ENCODE measurements at places on chromosomes 7 and 10.

- DNase-seq = no peak
Observed at GRCh38 chr10:113303544-113304146, 249.2 kb upstream of the HABP2 start.

GRCh38 chr7:134476044-134476443 is 17.1 kb upstream of the AKR1B1 start:
- DNase-seq = no peak

GRCh38 chr10:50992356-50992901 is 81.9 kb upstream of the PRKG1 start:
- DNase-seq = peak; percentile 13

DNA sequence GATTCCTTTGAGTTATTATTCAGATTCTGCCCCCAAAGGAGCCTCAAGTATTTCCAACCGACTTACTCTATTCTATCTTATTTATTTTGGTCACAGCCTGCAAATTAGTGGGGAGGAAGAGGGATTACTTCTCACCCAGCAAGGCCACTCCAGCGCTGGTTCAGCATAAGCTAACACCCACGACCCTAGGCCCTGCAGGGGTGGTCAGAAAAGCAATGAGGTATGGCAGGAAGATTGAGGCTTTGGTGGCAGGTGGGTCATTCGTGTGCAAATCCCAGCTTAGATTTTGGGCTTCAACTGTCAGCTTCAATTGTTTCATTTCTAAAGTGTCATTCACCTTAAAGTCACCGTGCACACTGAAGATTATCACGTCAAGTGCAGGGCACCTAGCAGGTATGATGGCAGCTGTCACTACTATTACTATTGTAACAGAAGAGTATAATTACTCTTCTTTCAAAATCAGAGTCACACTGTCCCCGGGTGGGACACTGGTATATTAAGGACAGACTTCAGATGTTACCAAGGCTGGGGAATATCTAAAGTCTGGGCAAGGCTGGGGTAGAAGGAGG is 48.8 kb upstream of the OPTN start:
- no peak for DNase-seq

DNA sequence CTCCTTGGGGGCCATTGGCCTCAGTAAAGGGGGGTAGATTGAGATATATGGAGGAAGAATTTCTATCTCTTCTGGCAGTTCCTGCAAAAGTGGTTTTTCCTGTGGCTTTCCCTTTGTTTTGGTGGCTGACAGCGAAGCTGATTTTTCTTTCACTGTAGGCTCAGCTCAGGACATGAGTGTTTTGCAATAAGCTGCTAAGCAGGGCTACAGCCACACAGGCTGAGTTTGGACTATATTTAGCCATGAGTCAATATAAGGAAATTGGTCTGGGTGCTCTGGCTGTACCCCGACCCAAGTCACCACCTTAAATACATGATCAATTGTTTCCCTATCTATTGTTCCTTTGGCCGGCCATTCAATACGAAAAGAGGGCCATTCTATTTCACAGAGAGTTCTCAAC is 212.7 kb upstream of the KCND2 start:
- DNase-seq = no peak

- DNase-seq = no peak
Observed at GRCh38 chr10:10527861-10528562, 489.7 kb upstream of the CELF2 start.

DNA sequence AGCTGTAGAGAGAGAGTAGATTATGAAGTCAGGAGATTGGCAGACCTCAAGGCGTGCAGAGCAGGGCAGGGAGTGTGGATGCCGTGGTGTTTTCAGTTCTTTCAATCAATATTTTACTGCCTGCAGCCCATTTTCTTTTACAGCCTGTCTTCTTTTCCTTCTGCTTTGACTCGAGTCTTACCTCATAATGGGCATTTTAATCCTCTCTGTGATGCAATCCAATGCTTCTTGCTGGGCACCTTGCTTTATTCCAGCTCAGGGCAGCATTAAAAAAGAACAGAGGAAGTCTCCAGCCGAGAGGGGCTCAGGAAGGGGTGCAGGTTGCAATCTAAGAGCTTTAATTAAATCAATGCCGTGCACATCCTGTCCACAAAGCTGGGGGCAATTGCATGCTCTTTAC is 839.0 kb downstream of the LRMDA start:
- no peak for DNase-seq

DNA sequence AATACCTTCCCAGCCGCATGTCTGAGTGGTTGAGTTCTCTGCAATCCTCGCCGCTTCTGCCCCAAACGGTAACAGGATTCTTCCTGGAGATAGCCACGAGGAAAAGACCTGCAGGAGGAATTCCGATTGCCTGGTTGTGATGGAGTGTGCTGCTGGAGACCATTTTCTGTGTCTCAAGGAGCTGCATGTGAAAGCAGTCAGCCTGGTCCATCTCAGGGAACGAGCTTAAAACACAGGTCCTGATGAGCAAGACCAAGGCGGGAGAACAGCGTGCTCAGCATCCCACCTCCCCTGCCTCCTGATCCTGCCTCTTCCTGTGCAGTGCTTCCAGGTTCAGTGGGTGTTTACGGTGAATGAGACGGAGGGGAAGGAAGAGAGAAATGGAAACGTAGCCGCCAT is 26.5 kb downstream of the VIPR2 start:
- DNase-seq = no peak

DNA sequence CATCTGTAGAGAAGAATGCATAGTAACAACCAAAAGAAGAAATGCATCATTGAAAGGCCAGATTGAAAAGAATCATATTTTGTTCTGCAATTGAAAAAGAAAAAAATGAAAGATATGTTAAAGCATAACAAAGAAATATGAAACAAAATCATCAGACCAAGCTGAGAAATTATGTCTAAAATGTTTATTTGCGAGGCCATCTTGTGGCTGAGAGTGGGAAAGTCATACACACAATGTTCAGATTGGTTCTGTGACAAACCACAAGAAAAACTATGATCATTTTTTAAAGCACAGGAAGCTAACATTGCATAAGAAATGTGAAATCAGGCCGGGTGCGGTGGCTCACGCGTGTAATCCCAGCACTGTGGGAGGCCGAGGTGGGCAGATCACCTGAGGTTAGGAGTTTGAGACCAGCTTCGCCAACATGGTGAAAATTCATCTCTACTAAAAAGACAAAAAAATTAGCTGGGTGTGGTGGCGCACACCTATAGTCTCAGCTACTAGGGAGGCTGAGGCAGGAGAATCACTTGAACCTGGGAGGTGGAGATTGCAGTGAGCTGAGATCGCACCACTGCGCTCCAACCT is 36.6 kb downstream of the ABCB5 start:
- DNase-seq = no peak

- peak; percentile 57 for DNase-seq
Observed at GRCh38 chr7:8724080-8724718, 290.8 kb downstream of the NXPH1 start.

DNA sequence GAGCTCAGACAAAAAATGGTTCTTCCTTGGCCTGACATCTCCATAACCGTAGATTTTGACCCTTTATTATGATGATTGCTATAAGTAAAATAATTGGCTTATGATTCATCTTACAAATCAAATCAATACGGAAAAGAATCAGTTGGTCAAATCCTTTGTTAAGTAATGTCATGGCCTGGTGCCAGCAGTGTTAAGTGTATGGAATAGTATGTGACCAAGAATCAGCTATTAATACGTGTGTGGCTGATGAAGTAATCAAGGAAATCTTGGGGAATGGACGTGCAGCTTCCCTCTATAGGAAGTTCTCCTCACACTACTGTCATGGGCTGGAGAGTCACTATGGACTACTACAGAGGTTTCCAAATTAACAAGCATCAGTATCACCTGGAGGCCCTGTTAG is 230.6 kb downstream of the TWIST1 start:
- DNase-seq = no peak

GRCh38 chr10:91579329-91579985 is 53.4 kb downstream of the PPP1R3C start:
- no peak for DNase-seq

DNA sequence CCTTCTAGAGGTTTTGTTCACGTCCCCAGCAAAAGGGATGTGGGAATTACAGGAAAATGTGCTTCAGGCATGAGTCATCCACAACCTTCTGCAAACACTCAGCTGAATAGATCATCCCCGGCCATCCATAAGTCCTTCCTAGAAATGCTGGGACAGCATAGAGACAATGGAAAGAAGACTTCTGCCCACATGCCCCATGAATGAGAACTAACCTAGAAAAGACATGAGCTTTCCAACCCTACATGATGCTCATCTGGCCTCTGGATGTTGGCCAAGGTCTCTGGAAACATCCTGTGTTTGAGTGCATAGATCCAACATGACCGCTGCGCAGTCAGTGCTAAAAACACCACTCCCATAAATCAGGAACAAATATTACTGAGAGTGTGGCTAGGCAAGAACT is 277.5 kb downstream of the PLXNA4 start:
- no peak for DNase-seq

DNA sequence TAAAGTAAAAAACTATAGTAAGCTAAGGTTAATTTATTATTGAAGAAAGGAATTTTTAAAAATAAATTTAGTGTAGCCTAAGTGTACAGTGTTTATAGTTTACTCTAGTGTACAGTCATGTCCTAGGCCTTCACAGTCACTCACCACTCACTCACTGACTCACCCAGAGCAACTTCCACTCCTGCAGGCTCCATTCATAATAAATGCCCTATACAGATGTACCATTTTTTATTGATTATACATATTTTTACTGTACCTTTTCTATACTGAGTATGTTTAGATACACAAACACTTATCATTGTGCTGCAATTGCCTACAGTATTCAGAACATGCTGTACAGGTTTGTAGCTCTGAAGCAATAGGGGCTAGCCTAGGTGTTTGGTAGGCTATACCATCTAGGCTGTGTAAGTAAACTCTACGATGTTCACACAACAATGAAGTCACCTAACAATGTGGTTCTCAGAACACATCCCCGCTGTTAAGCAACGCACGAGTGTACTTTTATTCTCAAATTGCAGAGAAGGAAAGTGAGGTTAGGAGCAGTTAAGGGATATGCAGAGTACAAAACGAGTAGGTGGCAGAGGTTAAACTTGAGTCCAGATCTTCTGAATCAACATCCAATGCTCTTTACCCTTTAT is 38.9 kb upstream of the PLCE1 start:
- no peak for DNase-seq

DNA sequence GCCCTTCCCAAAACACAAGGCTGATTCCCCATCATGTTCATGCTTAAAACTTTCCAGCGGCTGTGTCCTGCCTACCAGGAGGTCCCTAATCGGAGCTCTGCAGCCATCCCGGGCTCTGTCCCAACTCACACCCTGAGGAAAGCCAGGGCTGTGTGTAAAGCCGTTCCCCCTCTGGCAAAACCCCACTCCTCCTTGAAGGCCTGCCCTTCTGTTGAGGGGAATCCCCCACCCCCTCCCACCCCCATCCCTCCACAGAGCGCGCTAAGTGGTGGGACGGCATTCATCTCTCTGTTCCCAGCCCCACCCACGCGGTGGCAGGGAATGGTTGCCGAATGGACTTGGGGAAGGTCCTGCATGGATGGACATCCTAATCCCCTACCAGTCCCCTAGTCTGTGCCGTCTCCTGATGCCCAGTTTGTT is 667 bp upstream of the TMEM120A start:
- no peak for DNase-seq

DNA sequence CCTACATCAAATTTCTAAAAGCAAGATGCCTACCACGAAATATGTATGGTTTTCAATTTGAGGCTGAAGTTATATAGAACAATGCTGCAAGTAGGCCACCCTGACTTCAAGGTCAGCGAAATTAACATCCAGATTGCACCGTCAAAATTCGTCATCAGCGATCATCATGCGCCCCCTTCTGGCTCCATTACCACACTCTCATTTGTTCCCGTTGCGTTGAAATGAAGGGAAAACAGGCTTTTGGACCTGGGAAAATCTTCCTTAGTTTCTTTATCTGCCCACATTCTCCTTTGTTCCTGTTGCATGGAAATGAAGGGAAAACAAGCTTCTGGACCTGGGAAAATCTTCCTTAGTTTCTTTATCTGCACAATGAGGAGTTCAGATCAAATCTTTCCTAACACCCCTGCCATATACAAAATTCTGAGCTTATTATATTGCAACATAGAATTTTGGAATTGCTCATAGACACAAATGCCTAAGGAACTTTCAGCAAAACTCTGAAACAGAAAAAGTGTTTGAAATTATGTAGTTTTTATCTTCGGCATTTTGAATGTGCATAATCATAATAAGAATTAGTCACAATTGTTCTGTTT is 98.2 kb upstream of the PRKCQ start:
- DNase-seq = peak; percentile 53

DNA sequence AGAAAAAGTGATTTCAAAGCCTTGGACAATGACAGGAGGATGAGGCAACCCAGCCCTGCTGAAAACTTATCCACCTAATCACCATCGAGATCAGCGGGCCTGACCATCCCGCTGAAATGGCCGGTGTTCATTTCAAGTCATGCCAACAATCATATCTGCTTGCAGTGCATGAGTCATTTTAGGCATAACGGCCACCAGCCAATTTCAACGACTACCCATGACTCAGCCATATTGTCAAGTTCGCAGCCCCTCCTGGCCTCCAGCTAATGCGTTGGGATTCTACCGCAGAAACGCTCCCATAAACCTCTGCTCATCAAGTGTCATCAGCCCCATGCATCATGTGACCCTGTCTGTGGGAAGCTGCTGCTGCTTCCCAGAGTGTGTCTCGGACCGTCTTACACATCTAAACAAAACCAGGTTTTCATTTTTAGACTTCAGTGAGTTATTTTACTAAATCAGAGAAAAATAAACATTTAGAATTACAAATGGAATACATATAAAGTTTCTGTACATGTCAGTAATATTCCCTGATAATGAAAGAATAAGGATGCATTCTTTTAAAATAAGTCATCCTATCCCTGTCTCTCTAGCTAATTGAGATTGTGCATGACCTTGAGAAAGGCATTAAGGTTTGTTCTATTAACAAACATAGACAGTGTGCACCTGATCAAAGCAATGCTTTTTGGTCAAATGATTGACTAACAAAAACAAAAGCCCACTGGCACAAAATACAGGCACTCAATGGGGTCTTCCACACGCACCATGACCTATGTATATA is 188.9 kb downstream of the ADAM12 start:
- no peak for DNase-seq

DNA sequence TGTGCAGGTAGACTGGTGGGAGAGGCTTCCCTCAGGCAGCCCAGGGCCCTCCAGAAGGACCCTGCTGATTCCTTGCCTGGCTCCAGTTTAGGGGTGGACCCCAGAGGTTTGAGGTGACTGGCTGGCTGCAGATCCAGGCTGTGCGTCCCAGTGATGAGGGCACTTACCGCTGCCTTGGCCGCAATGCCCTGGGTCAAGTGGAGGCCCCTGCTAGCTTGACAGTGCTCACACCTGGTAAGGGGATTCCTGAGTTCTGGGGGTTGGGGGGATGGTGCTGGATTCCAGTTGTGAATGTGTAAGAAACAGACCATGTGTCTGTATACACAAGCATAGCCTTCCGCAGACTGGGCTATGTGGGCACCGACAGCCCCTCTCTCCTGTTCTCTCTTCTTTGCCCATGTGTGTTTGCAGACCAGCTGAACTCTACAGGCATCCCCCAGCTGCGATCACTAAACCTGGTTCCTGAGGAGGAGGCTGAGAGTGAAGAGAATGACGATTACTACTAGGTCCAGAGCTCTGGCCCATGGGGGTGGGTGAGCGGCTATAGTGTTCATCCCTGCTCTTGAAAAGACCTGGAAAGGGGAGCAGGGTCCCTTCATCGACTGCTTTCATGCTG is 2.7 kb downstream of the KAZALD1 start:
- DNase-seq = no peak

- peak; percentile 55 for DNase-seq
Observed at GRCh38 chr7:5636914-5637313, 144.5 kb downstream of the RNF216 start.

All from endothelial cell (in vitro differentiated cells).